Stimulated activated CD4-positive, alpha-beta T cell treated with anti-CD3 and anti-CD28 coated beads, Interleukin-2, amount 100 ng/mL, for 48 hours (primary cell): ENCODE measurements at places on chromosomes 11 and 22.

GRCh38 chr11:76327756-76328388 is 53.1 kb downstream of the THAP12 start:
- DNase-seq, result no peak

DNA sequence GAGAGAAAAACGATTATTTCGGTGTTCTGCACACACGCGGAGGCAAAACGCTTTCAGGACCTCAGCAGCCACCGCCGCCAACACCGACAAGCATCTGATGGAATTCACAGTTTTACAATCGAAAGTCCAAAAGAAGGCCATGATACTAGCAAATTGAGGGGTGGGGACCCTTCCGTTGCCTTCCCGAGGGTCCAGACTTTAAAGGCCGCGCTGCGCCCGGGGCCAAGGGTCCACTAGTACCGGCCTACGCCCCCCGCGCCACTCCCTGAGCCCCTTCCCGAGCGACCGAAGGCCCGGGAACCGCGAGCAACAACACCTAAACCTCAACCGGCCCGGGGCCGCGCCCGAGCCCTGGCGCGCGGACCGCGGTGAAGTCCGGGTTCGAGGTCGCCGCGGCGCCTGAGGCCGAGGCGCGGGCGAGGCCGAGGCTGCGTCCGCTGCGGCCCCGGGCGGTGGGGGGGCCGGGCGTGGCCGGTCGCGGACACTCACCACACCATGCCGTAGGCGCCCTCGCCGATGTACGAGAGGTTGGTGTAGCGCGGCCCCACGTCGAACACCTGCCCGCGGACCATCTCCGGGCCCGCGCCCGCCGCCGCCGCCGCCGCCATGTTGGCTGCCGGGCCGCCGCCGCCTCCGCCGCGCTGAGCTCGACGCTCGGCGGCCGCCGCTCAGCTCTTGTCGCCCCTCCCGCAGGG is 465 bp downstream of the MAPK1 start:
- peak; percentile 19 for DNase-seq

DNA sequence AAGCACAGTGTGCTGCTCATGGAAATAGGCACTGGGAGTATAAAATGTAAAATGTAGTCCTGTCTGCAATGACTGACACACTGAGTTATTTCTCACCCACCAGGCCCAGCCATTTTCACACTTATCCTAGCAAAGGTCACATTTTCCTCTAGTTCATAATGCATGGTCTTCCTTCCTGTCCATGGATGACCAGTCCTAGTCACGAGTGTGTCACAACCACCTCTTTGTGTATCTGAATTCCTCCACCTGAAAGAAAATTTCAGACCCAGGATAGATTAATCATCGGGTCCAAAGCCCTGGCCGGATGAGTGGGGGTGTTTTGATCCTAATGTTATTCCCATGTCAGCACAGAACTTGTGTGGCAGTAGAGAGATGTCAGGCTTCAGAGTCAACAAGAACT is at the start of gene MRGPRX4:
Gene MRGPRX4, plus strand, starts transcription at position 172 of the 400 bp plus-strand sequence. CDS start 420 bp downstream, outside the sequence.
- no peak for DNase-seq

- DNase-seq, result no peak
Observed at GRCh38 chr11:19510468-19510867, 202.2 kb upstream of the NAV2 start.
